NCI-H510A treated with DMSO at 0.1 percent for 48 hours (cell line): ENCODE measurements at places on chromosomes 4 and X.

DNA sequence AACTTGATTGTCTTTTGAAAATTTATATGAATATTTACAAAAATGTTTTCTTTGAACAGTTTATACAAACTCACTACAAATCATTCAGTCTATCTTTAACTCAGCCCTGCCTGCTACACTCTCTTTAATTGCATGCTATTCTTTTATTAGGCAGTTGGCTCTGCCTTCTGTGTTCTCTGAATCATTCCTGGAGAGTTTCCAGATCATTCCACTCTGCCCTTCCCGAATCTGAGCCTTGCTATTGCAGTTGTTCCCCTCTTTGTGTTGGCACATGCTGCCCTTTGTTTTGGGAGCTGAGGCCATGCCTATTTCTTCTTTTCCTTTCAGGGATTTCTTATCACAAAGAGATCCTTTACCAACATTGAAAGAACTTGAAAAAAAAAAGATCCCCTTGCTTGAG, 8.7 kb upstream of the TECRL start:
- no peak for DNase-seq

DNA sequence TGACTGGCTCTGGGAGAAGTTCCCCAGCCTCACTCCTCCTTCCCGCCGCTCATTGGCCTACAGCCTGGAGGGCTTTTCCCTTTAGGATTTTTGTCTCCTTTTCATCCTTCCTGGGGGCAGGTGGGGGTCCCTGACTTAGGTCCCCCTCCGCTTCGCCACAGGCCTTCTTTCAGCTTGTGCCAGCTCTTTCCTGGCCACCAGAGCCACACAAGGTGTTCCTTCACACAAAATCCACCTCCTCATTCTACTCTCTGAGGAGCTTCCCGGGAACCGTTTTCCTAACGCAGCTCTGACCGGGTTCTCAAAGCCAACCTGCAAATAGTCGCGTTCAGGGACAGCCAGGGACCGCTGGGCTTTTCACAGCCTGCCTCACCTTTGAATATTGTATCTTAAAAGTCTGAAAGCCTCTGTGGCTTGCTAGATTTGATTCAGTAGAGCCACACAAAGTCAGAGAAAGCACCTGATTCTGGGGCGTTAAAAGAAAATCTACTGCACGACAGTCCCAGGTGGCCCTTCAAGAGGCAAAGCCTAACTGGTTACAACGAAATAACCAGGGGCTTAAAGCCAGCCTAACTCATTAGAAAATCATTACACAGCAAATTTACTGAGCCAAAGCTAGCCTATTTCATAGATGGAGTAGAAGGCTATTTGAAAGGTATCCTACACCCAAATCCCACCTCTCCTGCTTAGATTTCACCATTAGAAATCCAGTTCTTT, 731 bp upstream of the GPC3 start:
- peak; percentile 74 for DNase-seq

GRCh38 chr4:67054896-67055295, 490.4 kb downstream of the CENPC start:
- no peak for DNase-seq

DNA sequence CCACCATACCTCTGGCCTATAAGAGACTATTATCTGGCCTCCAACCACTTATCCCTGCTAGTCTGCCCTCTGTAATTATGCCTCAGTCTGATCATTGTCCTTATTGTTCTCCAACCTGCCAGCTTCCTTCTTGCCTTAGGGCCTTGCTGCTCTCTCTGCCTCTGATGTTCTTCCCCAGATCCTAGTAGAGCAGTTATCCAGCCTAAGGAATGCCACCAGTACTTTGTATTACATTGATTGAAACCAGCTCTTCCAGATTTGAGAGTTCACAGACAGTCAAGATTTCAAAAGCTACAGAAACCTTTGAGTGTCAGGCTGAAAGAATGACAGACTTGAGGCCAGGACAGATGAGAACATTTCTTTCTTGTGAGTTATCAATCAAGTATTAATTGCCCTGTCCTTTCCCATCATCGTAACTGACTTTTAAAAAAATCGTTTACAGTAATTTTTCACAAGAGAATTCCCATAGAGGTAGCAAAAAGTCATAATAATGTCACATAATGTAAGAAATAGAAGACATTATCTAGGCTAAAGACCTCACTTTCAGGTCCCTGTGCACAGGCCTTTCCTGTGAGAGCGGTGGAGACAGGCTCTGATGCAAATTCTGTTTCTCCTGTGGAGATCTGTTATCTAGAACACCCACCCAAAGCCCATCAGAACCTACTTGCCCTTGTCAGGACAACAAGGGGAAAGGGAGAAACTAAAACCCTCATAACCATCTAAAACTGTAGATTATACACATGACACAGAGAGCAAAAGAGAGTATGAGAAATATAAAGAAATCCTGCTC, 64.1 kb upstream of the GUCY1A1 start:
- DNase-seq: no peak

- no peak for DNase-seq
These were observed 424.5 kb downstream of the RPA4 start for GRCh38 chrX:97308171-97308570.

- DNase-seq: no peak
These were observed 24.1 kb downstream of the OCIAD1 start for GRCh38 chr4:48854982-48855381.

- peak; percentile 44 for DNase-seq
These were observed 69.6 kb downstream of the AGTR2 start for GRCh38 chrX:116239944-116240840.

- no peak for DNase-seq
These were observed 1.1 kb downstream of the SGCB start for GRCh38 chr4:52036886-52037530.

DNA sequence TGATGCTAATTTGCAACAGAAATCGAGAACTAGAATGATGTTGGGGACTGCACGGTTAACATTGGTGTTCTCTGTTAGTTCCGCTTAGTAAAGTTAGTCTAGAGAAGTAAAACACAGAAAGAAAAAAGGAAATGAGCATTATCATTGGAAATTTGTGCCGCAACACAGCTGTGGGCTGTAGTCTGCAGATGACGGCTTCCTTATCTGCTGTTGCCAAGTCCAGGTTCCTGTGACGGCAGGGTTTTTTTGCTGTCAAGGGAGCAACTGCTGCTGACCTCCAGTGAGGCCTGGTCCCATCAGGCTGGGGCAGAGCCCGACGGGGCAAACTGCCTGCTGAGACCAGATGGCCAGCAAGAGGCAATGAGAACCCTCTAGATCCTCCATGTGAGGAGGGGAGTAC, 38.9 kb upstream of the PHEX start:
- DNase-seq: no peak

- DNase-seq: peak; percentile 50
These were observed 106.6 kb upstream of the ATP6AP2 start for GRCh38 chrX:40474205-40474626.

- DNase-seq: no peak
These were observed 12.2 kb downstream of the TET2 start for GRCh38 chr4:105158837-105159236.

- DNase-seq: no peak
These were observed 310.1 kb upstream of the SPOCK3 start for GRCh38 chr4:167544391-167544790.

GRCh38 chr4:5337731-5338130, 286.5 kb downstream of the STK32B start:
- no peak for DNase-seq

- no peak for DNase-seq
These were observed 624.4 kb upstream of the MAGEB2 start for GRCh38 chrX:29590921-29591320.

- DNase-seq: no peak
These were observed 930.4 kb downstream of the DMD start for GRCh38 chrX:32280921-32281320.

- no peak for DNase-seq
These were observed 7.5 kb upstream of the CXCL6 start for GRCh38 chr4:73828956-73829355.

GRCh38 chrX:131359611-131360010, 70.5 kb upstream of the IGSF1 start:
- DNase-seq: no peak

DNA sequence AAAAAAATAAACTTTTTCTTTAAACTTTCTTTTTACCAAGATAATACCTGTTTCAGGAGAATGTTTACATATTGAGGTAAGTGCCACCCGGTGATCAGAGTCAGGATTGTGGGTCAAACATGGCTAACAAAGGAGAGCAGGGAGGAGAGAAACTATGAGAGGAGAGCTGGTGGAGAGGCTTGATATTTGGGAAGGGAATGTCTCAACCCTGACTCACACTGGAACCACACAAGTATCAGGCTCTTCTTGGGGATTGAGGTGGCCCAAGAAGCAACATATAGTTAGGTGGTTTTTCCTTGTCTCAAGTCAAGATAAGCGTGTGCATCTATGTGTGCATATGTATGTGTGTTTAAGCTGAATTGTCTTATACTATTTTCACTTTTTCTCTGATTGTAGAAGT, 6.7 kb downstream of the TCEAL1 start:
- DNase-seq: no peak

- DNase-seq: peak; percentile 19
These were observed 923 bp upstream of the CPEB2 start for GRCh38 chr4:15001248-15001868.

GRCh38 chrX:24999511-24999910, 16.3 kb downstream of the ARX start:
- no peak for DNase-seq

- DNase-seq: peak; percentile 62
These were observed 315.8 kb downstream of the STIM2 start for GRCh38 chr4:27176400-27176799.

GRCh38 chr4:1371176-1372165, 24.5 kb downstream of the UVSSA start:
- no peak for DNase-seq

DNA sequence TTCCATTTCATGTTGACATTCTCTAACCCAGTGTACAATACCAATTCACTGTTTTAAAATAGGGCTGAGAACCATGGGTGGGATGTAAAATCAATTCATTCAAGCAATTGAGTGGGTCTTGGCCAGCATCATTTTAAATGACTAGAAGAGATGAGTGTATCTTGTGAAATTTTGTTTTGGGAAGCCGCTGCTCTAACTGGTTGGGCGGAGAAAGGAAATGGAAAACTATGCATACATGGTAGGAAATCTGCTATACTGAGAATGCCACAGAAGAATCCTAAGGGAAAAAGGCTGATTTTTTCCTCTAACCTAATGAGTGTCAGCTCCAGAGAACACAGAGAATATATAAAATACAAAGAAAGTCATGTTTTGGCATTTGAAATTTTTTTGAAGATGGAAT, 54.8 kb upstream of the DCLK2 start:
- no peak for DNase-seq
